HAP-1 (cell line): ENCODE measurements at places on chromosomes 2 and 18.

- DNase-seq: peak; percentile 87
Observed at GRCh38 chr2:156435718-156436496, at the start of gene GPD2. Gene GPD2 (plus strand): TSS chr2:156436379. CDS start chr2:156476106, 39,727 bp downstream.

DNA sequence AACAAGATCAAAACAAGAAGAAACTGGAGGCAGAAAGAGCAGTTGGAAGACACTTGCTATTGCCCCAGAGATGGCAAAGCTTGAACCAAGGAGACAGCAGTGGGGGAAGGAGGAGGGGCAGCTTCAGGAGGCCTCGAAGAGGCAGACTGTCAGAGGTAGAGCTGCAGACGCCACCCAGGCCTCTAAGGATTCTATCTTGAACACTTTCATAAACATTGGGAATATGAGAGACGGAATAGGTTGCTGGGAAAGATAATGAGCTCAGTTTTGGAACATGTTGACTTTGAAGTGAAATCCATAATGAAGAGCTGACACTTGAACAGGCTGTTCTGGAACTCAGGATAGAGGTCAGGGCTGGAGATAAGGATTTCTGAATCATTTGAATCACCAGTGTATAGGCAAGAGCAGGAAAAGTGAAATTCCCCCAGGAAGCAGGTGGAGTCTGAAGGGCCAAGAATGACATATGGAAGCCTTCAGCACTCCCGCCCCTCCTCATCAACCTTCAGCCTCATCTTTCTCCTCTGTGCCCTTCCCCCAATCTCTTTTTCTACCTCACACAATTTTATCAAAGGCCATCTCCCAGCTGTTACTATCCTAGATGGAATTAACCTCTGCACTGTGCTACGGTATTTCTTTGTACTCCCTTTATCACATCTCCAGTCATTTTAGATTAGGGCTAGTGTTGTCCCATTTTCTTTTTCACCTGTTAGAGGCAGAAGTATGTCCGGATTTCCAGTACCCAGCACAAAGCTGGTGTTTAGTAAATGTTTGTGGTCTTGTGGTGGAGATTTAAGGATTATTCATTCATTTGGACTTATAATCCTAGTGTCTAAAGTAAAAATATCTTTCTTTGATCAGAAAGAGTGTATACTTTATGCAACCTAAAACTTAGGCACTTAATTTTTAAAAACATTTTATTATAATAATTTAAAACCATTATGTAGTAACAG lies 47.5 kb upstream of the RTN4 start:
- no peak for DNase-seq

DNA sequence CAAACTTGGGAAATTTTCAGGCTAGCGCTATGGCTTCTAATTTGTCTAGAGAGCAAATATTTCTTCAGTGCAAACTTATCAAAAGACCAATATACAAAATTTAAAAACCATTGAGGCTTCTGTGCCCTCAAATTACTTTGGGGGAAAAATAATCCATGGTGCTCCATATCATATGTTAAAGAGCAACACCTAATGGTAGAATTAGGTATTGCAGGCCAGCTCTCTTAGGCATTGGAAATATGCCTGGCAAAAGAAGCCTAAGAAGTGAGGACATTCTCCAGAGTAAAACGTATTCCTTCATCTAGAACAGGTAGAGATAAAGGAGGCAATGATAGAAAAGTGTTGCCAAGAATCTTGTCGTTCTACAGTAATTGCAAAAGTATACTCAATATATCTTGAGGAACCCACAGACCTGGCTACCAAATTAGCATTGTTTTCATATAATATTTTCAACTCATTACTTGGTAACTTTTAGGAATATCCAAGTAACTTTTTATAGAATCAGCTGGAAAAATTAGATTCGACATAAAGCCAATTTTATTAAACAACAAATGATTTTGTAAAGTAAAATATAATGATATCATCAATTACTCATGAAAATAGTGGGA lies 401.1 kb downstream of the BCL11A start:
- DNase-seq: peak; percentile 24

DNA sequence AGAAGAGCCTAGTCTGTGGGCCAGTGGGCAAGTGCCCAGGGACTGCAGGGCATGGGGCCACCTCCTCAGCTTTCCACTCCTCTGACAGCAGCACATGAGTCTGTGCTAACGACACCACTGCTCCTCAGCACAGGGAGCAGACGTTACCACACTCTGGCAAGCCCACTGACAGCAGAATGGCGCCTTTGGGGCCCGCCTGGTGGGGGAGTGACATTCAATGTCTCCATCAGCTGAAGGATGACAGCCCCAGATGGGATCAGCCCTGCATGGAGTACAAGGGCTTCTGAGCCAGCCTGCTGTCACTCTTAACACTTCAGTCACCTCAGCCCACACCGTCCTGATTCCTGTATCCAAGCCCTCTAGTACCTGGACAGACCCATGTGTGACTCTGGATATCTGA lies 149.4 kb upstream of the SMAD2 start:
- DNase-seq: no peak

- DNase-seq: no peak
Observed at GRCh38 chr18:64202863-64203262, 54.0 kb upstream of the LINC00305 start.

DNA sequence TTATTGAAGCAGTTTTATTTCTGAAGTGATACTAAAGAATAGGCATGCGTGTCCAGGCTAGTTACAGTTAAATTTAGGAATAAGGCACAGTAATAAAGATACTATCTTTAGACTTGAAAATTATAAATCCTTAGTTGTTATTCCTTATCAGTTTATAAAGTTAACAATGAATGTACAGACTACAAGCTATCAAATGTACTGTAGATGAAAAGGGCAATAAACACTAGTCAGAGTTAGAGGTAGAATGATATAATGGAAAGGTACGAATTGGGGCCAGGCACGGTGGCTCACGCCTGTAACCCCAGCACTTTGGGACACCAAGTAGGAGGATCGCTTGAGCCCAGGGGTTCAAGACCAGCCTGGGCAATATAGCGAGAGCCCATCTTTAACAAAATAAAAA lies 3.9 kb downstream of the RBKS start:
- DNase-seq: no peak

DNA sequence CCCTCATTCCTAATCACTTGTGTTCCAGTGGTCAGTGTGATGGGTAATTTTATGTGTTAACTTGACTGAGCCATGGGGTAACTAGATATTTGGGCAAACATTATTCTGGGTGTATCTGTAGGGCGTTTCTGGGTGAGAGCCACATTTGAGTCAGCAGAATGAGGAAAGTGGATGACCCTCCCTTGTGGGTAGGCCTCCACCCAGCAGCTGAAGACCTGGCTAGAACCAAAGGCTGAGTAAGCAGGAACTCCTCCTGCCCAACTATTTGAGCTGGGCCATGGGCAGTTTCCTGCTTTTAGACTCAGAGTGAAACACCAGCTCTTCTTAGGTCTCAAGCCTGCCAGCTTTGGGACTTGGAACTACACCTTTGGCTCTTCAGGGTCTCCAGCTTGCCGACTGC lies 141.8 kb downstream of the ACKR3 start:
- no peak for DNase-seq

GRCh38 chr2:130359466-130359865 lies 3.6 kb downstream of the PTPN18 start:
- DNase-seq: no peak

GRCh38 chr2:23761638-23762037 lies 165.3 kb downstream of the ATAD2B start:
- no peak for DNase-seq
